Activated CD4-positive, alpha-beta T cell treated with anti-CD3 and anti-CD28 coated beads for 1 hour (primary cell): ENCODE measurements at places on chromosomes 1 and 21.

DNA sequence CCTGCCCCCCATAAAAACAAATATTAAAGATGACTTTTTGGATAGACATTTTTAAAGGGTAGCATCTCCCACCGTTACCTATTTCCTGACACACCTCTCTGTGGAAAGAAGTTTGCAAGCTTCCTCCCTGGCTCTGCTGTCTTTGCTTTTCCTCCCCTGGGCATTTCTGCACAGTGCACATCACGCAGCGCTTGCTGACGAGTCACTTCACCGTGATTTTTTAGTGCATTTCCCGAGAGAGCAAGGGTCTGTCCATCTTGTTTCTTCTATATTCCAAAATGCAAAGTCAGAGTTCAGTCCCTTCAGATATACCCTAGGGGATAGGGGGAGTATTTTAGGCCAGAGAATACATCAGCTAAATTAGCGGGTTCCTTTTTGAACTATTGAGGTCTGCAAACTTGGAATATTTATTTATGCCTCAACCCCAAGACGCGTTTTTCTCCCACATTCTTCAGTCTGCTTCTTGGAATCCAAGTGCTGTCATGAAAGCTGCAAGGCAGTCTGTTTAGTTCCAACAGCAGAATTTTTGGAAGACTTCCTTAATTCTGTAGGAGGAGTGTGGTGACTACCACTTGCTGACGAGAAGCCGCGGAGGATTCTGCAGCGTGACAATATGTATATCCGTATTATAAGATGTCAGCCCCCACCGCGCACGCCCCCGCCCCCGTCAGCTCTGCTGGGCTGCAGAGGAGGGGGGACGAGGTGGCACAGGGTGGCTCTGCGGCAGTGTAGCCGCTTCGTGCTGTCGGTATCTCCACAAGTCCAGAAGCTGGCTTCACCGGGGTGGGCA lies 22.4 kb downstream of the SMYD2 start:
- no peak for DNase-seq

- DNase-seq, result no peak
These were observed 3.7 kb upstream of the SLC1A7 start for GRCh38 chr1:53145942-53146708.

DNA sequence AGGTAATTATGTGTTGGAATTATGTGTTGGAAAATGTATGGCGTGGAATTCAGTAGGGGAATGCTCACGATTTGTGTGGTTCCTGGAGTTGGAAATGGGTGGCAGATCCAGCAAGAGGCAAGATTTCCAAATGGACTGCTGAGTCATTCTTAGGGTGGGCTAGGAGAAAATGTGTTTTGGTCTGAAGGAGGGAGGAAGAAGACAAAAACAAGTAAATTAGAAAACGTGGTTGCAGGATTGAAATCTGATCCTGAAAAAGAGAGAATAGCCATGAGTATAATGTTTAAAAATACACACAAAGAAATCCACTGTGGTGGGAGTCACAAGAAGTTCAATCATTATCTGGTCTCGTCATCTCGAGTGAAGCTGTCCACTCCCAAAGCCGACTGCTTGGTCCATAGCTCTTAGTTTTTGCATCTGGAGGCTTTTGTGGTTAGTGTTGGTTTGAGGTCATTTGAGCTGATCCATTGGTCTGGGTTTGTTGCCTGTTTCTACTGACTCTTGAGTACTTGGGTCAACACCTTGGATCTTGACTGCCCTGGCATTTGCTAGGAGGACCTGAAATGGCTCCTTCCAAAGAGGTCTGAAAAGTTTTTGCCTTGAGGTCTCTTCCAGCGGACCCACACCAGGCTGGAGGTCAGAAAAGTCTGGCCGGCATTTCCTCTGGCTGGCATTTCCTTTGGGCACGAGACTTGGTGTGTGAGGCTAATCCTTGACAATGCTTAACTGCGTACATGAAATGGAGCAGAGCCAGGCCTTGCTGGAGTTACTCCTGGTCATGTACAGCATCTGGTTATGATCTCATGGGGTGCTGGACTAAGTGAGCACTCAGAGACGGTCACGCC lies 9.2 kb downstream of the MX2 start:
- no peak for DNase-seq

DNA sequence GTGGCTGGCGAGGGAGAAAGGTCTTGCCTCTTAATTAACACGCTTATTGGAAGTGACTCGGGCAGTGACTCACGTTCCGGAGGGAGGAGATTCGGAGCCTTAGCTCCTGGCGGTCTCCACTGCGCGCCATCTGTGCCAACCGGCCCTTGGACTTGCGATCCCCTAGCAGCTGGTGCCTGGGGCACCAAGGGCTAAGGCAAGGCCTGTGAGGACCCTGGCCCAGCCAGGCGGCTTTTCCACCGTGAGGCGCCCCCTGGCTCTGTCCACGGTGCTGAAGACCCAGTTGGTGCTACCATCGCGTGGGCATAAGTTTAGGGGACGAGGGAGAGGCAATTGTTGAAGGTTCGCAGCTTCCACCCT lies 1.3 kb upstream of the SYT6 start:
- DNase-seq, result no peak

GRCh38 chr1:231188072-231188471 lies 26.2 kb downstream of the TRIM67 start:
- no peak for DNase-seq

GRCh38 chr21:14718951-14719350 lies 172.8 kb upstream of the SAMSN1 start:
- DNase-seq, result no peak

DNA sequence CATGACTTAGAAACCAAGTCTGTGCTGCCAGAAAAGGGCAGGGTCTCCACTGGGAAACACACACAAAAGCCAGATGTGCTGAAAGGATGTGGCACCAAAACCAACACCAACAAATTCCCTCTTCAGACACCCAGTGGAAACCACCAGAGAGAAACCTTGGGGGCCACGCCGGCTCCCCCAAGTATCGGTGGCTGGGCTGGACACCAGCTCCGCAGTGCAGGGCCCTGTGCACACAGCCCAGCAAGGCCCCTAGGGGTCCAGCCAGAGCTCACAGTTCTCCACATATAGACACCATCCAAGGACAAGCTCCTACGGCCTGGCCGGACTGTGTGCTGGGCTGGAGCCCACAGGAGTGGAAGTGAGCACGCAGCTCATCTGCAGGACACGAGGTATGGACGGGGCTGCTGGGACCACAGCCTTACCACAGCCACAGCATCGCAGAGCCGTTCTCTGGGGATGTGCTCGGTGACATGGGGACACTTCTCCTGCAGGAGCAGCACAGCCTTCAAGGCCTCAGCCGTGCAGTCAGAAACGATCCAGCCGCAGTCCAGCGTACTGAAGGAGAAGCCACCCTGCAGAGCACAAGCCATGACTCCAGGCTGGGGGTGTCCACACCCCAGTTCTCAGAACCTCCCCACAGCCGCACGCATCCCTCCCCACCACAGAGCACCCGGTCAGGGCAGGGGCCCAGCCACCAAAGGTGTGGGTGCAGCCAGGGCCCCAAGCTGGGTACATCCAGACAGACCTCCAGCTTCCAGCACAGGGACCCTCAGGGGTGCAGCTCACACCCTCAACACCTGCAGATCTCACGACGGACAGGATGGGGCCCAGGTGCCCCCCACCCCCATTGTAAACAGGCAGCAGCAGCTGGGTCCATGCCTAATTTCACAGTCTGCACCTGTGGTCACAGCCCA lies 21.3 kb downstream of the LSS start:
- no peak for DNase-seq

- DNase-seq, result no peak
These were observed 34.1 kb upstream of the GPR153 start for GRCh38 chr1:6294890-6295556.

- no peak for DNase-seq
These were observed 1.5 kb upstream of the PLK3 start for GRCh38 chr1:44798481-44799365.

DNA sequence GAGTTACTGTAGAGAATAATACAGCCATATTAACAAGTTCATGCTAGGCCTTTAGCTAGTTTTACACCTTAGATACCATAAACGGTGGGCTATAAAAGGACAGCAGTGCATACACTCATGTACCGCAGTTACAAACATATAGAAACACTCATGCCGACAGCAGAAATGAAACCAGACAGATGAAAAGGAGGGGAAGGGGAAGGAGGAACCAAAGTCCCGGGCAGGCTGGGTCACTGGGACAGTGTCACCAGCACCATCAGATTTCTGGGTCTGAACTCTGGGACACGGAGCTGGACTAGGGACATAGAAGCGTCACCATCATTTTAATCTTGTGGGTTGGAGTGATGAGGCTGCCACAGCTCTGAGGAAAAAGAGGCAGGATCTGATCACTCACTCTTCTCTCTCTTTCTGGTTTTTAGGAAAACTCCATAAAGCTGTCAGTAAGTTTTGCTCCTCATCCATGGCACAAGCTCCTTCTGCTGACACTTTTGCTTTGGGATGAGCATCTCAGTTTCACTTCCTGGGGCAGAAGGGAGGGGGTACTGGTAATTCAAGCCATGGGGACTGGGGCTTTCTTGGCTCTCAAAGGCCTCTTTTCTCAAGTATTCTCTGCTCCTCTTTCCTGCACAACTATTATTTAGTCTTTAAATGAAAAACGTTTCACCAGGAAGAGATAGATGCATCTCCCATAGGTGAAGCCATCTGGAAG lies 7.8 kb upstream of the ZNF691 start:
- no peak for DNase-seq

DNA sequence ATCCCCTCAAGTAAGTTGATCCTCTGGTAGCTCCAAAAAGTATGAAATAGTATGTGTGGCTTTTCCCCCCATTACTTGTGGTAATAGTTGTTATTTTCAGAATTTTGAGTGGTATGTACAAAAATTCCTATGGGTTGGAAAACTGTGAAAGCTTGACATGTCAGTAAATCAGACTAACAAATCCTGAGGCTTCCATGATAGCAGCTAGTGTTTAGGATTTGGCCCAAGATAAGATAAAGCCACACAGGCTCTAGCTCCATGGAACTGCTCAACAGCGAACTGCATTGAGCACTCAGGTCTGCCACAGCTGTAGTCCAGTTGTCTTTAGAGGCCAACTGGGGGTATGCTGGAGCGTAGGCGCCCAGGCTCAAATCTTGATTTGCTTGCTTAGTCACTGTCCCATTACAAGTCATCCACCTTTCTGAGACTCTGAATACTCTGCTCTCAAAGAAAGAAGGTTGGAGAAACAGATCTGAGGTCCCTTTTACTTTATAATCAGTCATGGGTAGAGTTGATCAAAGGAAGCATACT lies 28.7 kb downstream of the ATP1A1 start:
- DNase-seq, result no peak
